Fibroblast of mammary gland (primary cell): ENCODE measurements at places on chromosomes 2 and 18.

DNA sequence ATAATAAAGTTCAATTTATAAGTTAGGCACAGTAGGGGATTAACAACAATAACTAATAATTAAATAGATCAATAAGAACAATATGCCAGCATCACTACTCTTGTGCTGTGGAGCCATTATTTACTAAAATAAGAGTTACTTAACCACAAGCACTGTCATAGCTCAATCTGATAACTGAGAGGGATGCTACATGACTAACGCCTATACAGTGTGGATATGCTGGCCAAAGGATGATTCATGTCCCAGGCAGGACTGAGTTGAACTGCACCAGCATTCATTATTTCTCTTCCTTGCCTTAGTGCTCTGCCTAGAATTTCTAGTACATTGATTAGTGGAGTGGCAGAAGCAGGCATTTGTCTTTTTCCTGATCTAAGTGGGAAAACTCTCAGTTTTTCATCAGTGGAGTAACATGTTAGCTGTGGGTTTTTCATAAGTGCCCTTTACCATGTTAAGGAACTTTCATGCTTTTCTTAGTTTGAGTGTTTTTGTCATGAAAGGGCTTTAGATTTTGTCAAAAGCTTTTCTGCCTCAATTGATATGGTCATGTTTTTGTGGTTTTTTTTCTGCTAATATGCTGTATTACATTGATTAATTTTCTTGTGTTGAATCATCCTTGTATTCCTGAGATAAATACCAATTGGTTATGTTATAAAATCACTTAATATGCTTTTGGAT is 21.7 kb downstream of the KIAA1328 start:
- DNase-seq: peak; percentile 95

DNA sequence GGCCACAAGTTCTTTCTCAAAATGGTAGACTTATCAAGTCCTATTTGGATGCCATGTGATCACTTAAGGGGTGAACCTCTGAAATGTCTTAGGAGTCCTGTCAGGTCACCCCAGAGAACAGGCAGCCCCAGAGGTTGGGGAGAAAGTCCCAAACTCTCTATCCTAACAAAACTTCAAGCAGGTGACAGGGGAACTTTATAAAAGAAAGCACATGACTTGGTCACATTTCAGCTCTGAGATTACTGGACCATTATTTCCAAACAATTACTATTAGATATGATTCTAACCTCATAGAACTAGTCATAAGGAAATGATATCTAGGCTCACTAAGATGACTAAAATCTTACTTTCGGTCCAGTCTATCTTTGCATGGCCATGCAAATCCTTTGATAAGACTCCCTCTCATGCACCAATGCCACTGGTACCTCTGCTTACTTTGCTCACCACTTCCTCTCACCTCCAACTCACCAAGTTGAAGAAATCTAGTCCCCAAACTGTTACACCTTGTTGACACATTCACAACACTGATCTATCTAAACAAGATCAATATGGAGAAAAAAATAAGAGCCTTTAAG is 107.0 kb downstream of the GALNT14 start:
- DNase-seq: no peak

- no peak for DNase-seq
These were observed 564.3 kb downstream of the CMPK2 start for GRCh38 chr2:6301426-6301825.

GRCh38 chr2:113977660-113978523 is 88.0 kb downstream of the ACTR3 start:
- DNase-seq: peak; percentile 58

- DNase-seq: peak; percentile 41
These were observed 39.9 kb upstream of the DARS1 start for GRCh38 chr2:136025057-136025973.

GRCh38 chr18:11587846-11588245 is 21.6 kb upstream of the SLC35G4 start:
- DNase-seq: no peak

GRCh38 chr2:186540941-186541340 is 48.9 kb upstream of the ITGAV start:
- peak; percentile 61 for DNase-seq

- DNase-seq: no peak
These were observed 5.5 kb upstream of the HNRNPA3 start for GRCh38 chr2:177207101-177207500.

DNA sequence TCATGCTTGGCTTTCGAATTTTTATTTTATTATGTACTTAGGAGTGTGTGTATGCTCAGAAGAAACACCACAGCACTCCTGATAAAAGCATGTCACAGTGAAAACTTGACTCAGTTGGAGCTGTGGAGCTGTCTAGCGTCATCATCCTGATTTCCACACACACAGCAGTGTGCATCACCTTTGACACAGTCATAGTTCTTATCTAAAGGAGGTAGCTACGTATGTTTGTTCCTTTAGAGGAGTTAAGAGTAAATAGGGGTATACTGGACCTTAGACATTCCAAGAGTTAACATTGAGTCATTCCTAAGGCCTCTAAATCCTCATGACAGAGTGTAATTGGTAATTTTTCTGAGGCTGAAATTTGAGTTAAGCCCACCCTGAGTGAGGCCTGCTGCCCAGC is 96.9 kb downstream of the PHLPP1 start:
- DNase-seq: no peak

DNA sequence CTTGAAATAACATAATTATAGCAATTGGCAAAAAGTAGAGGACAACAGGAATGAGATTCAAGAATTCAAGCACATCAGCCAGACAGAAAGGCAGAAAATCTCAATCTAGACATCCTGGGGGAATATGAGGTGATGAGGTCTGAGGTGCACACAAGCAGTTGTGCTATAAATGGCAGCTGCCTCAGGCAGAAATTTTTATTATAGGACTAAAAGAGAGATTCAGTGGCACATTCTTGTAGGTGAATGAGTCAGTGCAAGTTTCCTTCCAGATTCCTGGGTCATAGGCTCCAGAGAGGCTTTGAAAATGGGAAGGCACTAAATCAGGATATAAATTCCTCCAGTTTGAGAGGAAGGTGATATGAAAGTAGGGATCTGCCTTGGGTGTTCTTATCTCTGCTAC is 127.2 kb upstream of the THSD7B start:
- no peak for DNase-seq

- no peak for DNase-seq
These were observed 71.3 kb downstream of the CCDC93 start for GRCh38 chr2:117942551-117942950.

DNA sequence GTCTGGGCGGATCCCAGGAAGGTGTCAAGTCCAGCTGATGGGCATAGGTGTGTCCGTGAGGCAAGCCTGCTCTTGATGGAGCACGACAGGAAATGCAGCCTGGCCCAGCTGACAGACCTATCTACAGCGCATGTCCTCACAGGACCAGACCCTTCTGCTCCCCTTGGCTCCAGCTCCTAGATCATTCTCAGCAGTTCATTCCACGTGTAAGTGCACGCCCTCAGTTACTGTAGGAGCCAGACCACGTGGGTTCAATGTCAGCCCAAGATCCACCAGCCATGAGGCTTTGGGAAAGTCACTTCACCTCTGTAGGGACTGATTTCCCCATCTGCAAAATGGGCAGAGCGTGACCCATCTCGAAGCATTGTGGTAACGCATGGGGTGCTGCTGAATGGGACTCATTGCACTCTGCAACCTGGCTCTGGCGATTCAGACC is 47.8 kb downstream of the TMEM17 start:
- DNase-seq: no peak

- peak; percentile 81 for DNase-seq
These were observed 105.7 kb downstream of the RDH14 start for GRCh38 chr2:18454692-18455235.

- peak; percentile 65 for DNase-seq
These were observed 9.4 kb downstream of the KHK start for GRCh38 chr2:27095745-27096651.

DNA sequence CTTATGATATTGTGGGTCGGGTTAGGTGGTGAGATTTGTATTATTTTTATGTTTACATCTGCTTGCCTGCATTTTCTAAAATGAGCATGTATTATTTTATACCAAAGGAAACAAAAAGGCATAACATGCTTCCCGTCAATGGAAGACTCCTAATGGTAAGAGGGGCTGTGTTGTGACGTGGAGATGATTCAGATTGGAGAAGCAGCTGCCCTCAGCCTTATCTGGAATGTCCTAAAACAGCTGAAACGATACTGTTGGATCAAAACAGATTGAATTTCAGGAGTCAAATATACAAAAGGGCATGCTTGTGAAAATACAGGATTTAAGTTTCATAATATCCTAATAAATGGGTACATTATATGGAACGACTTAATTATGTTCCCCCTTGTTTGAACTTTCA is 19.0 kb downstream of the DGKD start:
- DNase-seq: no peak

- no peak for DNase-seq
These were observed 279.2 kb downstream of the PTPRM start for GRCh38 chr18:7846335-7846734.

- no peak for DNase-seq
These were observed 257.5 kb downstream of the SETBP1 start for GRCh38 chr18:44937960-44938719.

DNA sequence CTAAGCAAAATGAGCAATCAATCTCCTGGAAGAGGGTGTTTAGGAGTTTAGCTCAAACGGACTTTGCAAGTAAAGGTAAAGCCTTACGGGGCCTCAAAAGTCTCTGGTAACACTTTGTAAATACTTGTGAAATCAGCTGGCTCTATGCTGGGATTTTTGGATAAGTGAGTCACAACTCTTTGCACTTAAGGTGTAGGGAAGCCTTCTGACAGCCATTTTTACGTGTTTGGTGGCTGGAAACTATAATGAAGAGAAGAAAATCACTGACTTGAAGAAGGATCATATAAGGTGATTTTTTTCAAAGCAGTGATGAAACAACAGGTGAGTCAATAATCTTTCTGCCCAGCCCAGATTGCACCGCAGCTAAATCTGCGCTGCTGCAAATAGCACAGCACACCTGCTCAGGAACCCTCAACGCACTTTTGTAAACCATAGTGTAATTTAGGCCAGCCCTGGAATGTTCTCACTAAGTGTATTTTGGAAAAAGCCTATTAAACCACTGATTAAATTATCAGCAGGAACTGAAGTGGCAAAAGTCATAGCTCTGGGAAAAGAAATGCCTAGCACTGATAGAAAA is 218.8 kb downstream of the AGPS start:
- no peak for DNase-seq

DNA sequence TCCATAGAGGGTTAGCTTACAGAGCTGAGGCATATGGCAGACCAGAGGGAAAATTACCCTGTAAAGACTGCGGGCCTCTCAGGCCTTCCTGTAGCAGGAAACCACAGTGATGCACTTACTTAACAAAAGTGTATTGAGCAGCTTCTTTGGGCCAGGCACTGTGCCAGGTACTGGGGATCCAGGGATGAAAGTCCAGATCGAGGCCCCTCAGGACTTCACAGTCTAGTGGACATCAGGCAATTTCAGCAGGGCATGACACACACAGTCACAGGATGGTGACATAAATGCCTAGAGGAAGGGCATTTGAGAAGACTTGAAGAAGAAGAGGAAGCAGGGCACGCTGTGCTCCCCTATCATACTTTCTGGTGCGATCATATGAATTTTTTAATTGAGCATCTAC is 71.7 kb downstream of the MARCO start:
- DNase-seq: no peak
